ENCODE measurements at places on chromosomes 12 and 14.

DNA sequence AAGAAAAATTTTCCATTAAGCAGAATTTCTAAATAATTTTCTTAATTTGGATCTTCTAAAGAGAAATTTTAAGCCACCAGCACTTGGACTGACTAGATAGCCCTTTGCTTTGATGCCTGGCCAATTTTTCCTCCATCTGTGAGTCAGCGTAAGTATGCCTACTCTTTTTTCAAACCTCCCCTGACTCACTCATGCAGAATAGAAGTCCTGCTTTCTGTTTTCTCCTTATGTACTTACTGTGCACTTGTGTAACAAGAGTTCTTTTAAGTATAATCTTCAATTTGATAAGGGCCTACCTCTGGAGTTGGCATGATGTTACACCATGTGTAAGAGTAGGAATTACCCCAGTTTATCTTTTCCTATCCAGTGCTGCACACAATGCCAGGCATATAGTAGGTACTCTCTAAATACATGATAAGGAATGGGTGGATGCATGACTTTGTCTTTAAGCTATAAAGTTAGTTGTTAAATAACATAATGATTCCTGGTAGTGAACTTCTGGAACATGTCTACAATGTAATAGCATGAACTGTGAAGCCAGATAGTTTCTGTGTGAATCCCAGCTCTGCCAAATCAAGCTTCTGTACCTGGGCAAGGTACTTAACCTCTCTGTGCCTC, 329.6 kb downstream of the TMTC2 start:
- no peak for DNase-seq

GRCh38 chr12:6265038-6265405, 45.5 kb upstream of the PLEKHG6 start:
- DNase-seq, result no peak

DNA sequence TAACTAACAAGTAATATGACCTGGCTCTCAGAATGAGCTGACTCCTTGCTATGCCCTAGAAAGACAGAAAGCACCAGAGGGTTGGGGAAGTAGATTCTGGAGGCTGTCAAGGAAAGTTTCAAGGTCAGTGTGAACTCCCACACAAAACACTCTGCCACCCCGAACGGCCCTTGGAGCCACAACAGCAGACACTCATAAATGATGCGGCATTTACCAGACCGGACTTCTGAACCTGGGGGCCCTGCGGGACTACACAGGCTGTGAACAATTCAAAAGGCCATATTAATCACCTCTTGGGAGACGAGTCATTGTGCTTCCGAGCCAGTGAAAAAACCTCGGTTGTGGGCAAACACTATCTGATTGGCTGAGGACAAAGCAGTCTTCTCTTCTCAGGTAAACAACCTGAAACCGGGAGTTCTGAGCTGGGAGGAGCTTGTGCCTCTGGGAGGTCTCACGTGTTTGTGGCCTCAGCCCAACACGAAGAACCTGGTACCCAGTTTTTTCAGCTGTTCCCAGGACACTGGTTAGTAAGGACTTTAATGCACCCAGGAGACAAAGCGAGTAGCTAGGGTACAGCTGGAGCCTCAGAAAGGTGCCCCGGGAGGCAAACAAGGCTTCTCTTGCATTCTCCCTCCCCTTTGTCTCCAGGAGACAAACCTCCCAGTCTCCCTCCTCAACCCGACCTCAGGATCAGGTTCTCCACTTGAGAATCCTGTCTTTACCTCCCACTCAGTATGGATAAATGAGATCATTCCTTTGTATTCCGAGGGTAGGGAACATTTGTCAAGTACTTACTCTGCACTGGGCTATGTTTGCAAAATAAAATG, 35.3 kb downstream of the VWF start:
- no peak for DNase-seq

- DNase-seq, result no peak
Measured at GRCh38 chr14:71346685-71347084, 439.4 kb downstream of the PCNX1 start.

GRCh38 chr12:75642226-75642625, 130.8 kb upstream of the KRR1 start:
- no peak for DNase-seq

- DNase-seq, result no peak
Measured at GRCh38 chr14:42110167-42110566, 503.5 kb downstream of the LRFN5 start.

GRCh38 chr12:2627835-2628191, 167.0 kb upstream of the FKBP4 start:
- no peak for DNase-seq

GRCh38 chr12:126784328-126784921, 1482.5 kb upstream of the TMEM132C start:
- DNase-seq, result no peak
